ENCODE measurements at places on chromosomes 16 and 17.

DNA sequence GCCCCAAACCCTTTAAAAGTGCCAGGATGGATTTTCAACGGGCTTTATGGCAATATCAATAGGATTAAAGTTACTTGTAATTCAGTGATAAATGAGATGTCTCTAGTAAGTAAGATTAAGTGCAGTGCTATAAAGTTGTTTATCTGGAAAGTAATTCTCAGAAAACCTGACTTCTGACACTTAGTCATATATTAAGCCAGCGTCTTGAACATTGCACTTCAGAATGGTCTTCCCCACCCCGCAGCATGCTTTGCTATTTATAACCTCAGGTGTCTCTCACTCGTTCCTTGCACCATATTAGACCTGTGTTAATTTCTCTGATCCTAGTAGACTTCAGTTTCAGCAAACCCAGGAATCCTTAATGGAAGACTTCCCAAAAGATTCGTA lies 2.1 kb upstream of the MAF start:
- no peak for DNase-seq

GRCh38 chr17:73815474-73815873 lies 171.2 kb upstream of the SDK2 start:
- DNase-seq: no peak

DNA sequence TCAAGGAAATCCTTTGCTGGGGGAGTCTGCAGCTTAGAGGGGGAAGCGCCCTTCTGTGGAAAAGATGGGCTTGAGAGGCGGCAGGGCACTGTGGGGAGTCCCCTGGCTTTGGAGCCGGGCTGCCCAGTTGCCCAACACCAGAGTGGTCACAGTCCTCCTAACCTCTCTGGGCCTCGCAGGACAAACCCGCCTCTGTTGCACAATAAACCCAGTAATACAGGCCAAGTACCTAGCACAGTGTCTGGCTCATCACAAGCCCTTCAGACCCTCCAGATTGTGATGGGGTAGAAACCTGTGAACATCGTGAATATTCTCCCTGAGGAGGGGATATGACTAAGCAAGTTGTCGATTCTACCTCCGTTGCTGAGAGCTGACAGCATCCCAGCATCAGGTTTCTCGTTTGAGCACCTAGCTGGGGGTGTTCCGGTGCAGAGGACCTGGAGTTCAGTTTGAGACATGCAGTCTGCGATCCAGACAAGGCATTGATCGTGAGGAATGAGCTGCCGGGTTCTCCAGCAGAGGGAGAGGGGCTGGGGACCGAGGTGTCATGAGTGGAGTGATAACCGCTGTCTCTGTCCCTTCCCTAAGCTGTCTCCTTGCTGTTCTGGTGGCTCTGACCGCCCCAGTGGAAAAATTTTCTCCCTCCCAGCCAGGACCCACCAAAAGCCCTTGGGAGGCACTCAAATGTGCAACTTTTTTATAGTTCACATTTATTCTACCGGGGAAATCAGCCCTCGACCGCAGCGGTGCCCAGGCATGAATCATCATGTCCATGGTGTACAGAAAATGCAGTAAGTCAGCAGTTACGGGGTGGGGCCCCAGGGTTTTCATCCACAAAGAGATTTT lies 161.9 kb downstream of the WSCD1 start:
- DNase-seq: no peak

DNA sequence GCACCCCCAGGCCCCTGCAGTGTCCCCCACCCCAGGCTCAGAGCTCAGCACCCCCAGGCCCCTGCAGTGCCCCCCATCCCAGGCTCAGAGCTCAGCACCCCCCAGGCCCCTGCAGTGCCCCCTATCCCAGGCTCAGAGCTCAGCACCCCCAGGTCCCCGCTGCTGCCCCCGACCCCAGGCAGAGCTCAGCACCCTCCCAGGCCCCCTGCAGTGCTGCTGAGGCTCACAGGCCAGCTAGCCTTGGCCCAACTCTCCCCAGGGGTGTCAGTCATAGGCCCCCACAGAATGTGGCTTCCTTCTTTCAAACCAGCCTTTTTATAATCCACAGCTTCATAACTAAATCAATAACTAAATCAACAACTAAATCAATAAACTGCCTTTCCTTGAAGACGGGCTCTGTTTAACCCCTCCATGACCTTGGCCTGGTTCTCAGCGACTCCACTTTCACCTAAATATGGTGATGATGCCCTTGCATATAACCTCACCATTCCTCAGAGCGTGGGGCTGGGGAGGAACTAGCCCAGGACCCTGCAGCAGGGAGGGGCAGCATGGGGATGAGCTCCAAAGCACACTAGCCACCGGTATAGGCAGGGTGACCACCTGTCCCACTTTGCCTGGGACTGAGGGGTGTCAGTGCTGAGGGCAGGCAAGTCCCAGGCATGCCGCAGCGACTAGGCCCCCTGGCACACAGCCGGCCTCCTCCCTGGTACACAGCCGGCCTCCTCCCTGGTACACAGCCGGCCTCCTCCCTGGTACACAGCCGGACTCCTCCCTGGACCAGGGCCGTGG lies 5.0 kb downstream of the NOTUM start:
- no peak for DNase-seq

GRCh38 chr17:51230306-51230705 lies 29.5 kb downstream of the MBTD1 start:
- DNase-seq: no peak

- no peak for DNase-seq
Measured at GRCh38 chr17:82003411-82004381, 19.0 kb downstream of the CENPX start.

DNA sequence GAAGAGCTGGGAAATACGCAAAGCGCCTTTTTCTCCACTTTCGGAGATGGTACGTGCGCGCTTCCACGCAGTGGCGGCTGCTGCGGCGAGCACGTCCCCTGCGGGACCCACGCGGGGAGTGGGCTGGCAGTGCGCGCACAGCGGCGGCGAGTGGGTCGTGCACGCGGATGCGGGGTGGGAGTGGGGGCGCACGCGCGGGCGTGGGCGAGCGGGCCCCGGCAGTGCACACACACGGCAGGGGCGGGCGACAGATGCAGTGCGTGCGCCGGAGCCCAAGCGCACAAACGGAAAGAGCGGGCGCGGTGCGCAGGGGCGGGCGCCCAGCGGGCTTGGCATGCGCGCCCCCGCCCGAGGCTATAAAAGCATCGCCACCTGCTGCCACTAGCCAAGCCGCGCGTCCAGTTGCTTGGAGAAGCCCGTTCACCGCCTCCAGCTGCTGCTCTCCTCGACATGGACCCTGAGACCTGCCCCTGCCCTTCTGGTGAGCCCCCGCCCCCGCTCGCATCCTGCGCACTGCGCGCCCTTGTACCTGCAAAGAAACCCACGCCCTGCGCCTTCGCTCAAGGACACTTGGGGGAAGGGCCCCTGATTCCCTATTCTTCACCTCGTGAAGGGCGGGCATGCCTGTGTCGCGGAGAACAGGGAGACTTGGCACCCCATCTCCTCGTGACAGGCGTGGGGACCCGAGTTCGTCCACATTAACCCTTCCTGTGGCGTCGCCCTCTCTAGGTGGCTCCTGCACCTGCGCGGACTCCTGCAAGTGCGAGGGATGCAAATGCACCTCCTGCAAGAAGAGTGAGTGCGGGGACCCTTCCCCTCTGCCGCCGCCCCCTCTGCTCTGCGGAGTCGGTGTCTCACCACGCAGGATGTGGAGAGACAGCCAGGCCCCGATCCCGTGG lies at the start of gene MT3:
Gene MT3, plus strand, starts transcription at position 388 of the 899 bp plus-strand sequence. Its CDS starts 63 bp downstream, at position 451.
- peak; percentile 64 for DNase-seq

- no peak for DNase-seq
Measured at GRCh38 chr16:86342161-86342834, 168.0 kb upstream of the FOXF1 start.

GRCh38 chr16:49112754-49113153 lies 168.9 kb downstream of the CBLN1 start:
- DNase-seq: no peak

DNA sequence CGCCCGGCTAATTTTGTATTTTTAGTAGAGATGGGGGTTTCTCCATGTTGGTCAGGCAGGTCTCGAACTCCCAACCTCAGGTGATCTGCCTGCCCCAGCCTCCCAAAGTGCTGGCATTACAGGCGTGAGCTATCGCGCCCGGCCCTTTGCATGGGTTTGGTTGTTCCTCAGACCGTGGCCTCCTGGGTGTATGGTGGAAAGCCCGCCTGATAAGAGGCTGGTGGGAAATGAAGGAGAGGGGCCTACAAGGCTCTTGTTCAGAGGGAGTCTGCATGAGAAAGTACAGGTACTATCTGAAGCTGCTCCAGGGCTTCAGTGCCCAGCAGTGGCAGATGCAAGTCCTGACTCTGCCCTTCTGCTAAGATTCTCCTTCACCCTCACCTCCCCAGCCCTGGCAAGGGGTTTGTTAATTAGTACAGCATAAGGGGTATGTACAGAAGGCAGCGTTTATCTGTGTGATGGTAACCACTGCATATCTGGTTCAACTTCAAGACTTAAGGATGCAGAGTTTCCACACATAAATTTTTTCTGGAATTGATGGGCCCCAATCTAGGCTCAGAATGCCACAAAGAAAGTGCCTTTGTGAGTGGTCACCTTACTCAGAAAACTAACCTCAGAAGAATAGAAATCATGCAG lies 24.2 kb downstream of the GRB7 start:
- DNase-seq: no peak

GRCh38 chr17:20116683-20117309 lies 107.6 kb downstream of the SPECC1 start:
- DNase-seq: no peak

DNA sequence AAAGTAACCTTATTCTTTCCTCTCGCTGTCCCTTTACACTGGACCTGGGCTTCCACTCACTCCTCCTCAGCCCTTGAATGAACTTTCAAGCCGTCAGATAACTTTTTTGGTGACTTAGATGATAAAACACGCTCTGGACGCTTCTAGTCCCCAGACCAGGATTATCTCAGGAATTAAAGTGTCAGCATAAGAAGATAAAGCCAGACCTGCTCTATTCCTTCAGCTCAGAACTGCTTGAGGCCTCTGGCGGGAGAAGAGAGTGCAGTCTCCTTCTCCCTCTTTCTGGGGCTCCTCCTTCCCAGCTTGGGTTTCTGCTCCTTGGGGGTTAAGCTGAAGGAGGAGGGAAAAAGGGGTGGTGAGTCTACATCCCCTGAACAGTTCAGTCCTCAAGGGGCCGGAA lies 6.6 kb downstream of the LPO start:
- no peak for DNase-seq

DNA sequence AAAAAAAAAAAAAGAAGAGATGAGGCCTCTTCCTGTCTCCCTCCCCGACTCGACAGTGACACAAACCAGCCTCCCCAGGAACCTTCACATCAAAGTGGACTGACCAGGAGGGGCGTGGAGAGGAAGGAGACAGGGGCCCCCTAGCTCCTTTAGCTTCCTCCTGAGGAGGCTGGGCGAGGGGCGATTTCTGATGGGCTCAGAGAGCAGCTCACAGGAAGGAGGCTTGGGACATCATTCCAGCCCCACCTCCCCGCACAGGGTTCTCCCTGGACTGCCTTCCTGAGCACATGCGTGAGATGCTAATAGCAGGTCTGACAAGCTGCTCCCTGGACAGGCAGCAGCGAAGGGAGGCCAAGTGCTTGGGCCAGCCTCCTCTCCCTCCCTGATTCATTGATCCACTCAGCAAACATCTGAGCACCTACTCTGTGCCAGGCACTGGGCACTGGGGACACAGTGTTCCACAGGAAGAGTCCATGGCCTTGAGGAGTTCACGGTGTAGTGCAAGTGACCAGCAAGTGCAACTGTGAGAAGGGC lies 14.4 kb upstream of the DOK4 start:
- DNase-seq: no peak

DNA sequence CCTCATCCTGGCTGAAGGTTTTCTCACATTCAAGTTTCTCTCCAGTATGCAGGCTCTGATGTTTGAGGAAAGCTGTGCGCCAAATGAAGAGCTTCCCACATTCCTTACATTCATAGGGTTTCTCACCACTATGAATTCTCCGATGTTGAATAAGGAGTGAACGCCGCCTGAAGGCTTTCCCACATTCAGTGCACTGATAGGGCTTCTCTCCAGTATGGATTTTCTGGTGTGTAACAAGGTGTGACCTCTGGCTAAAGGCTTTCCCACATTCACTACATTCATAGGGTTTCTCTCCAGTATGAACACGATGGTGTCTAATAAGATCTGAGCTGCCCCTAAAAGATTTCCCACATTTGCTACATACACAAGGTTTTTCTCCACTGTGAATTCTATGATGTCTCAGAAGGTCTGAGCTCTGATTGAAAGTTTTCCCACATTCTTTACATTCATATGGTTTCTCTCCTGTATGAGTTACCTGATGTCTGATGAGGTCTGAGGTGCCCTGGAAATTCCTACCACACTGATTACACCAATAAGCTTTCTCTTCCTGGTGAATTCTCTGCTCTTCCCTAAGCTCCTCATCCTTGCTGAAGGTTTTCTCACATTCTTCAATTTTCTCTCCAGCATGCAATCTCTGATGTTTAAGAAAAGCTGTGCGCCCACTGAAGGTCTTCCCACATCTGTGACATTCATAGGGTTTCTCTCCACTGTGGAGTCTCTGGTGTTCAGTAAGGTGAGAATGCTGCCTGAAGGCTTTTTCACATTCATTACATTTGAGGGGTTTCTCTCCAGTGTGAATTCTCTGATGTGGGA lies 8.9 kb downstream of the ZNF594 start:
- no peak for DNase-seq

DNA sequence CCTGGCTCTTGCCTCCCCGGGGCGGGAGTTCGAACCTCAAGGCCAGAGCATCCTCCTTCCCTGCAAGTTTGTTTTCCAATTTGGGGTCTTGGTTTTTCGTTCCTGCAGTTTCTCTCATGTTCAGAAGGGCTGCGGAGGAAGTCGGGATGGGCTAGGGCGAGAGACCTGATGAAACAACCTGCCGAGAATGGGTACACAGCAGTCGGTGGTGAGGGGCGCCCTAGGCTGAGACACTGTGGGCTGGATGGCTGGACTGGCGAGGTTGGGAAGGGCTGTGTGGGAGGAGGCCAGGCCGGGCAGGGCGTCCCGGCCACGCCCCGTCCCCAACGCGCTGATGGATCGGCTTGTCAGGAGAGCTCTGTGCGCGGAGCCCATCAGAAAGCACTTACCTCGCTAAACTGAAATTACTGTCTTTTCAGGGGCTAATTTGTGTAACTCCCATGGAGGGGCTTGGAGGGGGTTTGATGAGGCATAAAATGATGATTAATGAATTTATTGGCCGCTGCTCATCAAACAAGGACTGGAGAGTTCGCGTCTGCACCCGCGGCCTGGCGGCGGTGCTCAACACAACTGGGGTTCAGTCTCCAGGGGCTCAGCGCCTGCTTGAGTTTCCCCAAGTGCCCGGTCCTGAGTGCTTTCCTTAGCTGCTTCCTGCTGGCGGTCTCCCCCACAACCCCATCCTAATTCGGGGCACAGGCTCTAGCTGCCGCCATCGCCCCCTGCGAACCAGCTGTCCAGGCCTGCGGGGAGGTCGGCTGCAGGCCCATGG lies 9.0 kb downstream of the IRX5 start:
- DNase-seq: peak; percentile 71

Data from H1 (cell line).